CD4-positive, CD25-positive, alpha-beta regulatory T cell (primary cell): ENCODE measurements at places on chromosomes 2 and 18.

- peak; percentile 89 for DNase-seq
These were observed 421 bp upstream of the RNU4ATAC start for GRCh38 chr2:121530212-121530705.

DNA sequence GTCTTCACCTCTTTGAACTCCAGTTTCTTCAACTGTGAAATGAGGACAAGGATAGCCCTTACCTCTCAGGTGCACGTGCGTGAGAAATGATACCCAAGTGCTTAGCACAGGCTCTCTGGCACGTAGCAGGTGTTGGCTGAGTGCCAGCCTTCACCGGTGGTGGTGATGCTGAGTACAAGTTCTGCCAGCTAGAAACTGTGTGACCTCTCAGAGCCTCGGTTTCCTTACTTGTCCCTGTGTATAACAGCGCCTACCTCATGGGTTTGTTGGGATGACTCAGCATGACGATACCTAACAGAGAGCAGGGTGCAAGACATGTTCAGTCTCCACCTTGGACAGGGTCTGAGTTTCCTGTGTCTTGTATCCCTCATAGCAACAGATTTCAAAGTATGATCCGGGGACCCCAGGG, 205.1 kb downstream of the TNS1 start:
- DNase-seq = no peak

DNA sequence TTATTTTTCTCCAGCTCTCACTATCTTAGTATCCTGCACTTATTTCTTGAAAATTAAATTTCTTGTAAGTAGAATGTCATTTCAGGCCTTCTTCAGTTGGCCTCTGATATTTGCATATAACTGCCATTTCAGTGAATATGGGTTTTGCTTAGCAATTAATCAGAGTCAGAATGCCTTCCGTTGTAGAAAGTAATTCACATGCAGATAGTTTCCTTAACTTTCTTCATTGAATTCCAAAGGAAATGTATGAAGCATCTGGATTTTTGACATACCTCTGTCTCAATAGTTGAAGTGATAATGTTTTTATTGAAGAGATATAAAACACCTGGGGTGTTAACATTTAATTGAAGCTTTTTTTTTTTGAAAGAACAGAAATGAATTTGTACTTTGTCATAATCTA, 914.1 kb upstream of the NXPH2 start:
- DNase-seq = no peak

DNA sequence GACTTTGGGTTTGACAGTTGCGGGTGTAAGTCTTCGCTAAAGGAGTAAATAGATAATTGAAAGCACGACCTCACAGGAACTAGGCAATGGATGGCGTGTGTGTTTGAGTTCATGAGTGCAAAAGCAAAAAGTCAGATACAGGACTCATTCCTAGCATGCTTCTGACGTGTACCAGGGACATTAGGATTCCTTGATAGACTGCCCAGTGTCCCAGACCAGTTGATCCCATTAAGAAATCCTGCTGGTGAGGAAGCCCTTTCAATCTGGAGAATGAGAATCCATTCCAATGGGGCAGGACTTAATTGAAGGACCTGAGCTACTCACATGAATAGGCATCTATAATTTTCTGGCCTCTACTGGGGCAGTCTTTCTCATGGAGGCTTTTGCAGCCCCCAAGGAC, 235.4 kb downstream of the RAD51AP2 start:
- no peak for DNase-seq

DNA sequence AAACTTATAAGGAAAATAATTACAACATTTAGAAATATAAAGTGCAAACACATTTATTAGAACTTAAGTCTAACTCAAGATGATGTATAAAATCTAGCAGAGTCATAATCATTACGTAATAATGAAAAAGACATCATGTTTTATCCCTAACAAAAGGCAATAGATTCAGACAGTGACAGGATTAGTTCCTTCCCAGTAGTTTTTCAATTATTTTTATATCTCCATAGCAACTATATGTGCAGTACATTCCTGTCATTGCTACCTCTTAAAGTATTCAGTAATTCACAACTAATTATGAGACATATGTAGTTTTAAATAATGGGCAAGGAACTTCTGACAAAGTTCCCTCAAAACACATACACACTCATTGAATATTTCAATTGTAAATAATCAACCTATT, 687.9 kb downstream of the CCDC85A start:
- no peak for DNase-seq

DNA sequence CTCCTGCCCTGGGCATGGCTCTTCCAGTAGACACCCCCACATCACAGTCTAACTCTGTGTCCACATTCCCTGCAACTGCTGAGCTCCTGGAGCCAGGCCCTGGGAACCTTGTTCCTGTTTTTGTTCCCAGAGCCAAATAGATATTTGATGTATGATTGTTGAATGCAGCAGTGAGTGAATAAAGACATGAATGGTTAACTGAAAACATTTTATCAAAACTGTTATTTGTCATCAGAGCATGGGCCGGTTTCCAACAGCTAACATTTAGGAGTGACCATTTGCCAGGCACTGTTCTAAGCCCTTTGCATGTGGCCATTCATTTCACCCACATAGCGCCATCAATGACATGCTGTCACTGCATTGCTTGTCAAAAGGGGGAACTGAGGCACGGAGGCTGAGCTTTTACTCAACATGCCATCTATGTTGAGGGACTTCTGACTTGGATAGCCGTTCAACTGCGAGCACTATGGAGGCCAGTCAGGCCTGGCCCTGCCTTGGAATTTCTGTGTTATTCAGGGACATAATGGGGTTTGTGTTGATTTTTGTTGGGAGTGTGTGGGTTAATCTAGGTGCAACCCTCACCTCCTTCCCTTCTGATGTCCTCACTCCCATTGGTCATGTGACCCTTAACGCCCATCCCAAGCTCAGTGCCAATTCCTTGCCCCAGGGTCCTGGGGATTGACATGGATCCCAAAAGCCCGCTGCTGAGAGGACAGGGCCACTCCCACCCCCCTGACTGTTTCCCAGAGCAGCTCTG, 12.6 kb downstream of the IL1R1 start:
- no peak for DNase-seq

- DNase-seq = no peak
These were observed 403 bp downstream of the MAP2 start for GRCh38 chr2:209424199-209424701.

DNA sequence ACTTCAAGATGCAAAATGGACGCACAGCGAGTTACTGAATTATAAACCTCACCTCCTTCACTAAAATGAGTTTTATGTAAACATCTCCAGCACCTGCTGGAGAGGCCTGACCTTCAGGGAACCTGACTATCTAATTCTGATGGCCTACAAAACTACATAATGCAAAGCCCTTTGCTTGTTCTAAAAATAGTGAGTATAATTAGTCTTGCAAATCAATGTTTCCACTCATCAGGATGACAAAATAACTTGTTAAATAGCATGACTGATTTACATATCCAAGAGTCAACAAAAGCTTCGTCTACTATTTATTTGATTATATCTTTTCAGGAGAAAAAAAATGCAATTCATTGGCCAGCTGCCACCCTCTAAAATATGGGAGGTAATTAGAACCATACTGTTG, 326.3 kb upstream of the MC4R start:
- DNase-seq = no peak

- no peak for DNase-seq
These were observed 25.0 kb upstream of the MAP3K20 start for GRCh38 chr2:173050684-173051083.

DNA sequence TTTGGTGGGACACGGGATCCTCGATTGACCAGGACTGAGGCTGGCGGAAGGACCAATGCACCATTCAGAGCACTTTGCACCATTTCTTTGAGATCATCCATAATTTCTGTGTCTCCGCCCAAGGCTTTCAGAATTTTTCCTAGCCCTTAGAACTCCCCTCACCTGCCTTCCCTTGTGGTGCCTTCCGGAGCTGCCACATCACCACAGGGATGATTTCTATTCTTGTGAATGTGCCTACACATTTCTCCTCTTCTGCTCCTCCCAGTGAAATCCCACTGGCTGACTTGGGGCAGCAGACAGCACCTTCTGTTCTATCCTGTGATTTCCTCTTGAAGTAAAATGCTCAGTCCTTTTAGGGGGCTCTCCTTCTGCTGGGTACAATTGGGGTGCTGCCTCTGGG, 11.2 kb downstream of the ACOXL start:
- DNase-seq = no peak
